ENCODE measurements at places on chromosomes 16 and 17.
A peak's percentile ranks its signal among the peaks of the same experiment; 100 is the strongest.

- DNase-seq, result no peak
Observed at GRCh38 chr16:54136276-54136625, 150.3 kb downstream of the IRX3 start.

- no peak for DNase-seq
Observed at GRCh38 chr17:57357830-57358430, 101.6 kb downstream of the MSI2 start.

DNA sequence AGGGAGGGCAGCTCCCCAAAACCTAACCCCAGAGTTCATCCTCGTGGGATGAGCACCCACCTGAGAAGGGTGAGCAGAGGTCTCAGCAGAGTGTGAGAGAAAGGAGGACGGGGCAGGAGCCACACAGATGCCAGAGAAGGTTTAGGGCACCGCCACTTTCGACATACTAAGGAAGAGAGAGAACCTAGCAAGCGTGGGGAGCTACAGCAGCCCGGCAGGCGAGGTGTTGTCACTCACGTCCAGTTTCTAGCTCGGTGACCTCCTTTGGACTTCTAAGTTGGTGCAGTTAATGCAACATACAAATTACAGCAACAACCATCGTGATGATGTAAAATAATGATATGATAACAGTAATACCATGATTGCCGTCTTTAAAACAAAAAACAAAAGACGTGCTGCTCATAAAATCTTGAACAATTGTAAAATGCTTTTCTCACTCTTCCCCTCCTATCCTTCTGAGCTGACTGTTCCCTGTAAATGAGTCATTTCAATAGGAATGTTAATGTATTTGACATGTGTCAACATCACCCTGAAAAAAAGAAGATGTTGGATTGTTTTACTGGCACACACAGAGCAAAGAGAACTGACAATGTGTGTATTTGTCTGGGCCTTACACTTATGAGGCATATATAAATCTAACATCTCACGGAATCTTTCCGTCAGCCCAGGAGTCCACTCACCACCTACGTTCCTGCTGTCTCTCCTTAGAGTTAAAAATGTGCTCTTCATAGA, 158.2 kb upstream of the MAF start:
- DNase-seq, result no peak

DNA sequence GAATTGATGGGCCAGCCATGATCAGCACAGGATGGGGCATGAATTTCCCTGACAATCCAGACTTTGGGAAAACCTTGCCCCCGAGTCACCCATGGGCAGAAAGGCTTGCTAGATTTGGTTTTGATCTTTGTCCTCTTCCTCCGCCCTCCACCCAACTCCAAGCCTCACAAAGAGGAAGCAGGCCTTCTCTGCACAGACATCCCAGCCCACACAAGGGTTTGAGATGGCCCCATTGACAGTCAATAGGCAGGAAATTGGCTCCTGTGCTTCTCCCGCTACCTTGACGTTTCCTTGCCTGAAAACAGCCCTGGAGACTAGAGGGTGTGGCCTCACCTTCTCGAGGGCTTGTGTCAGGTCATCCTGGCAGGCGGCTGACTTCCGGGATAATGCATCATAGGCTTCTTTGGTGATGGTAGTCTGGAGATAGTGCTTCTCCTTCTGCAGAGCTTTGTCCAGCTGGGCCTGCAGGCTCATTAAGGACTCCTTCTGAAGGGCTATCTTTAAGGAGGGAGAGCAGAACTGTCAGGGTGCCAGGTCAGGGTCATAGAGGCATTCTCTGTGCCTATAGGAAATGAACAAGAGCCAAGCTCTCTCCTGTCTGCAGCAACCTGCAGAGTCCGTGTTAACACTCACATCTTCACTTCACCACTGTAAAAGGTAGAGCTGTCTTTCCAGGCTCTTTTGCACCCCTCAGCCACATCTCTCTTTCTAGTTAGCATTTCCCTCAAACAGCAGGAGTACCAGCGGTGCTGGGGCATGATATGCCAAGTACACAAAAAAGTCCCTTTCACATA, 32.2 kb downstream of the DHX38 start:
- DNase-seq, result no peak

- no peak for DNase-seq
Observed at GRCh38 chr16:57867000-57867561, 64.8 kb upstream of the KIFC3 start.

DNA sequence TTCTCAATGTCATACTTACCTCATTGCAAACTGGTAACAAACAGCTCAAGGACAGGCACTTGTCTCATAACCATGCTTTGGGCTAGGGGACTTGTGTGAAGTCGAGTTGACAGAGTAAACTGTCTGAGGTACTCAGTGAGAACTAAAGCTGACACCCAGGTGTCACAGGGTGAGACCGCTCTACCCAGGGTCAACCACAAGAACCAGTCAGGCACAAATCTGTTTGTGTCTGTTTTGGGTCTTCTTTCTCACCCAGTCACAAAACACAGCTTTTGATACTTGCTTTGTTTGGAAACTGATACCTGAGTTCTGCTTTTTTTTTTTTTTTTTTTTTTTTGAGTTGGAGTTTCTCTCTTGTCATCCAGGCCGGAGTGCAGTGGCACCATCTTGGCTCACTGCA, 161.1 kb downstream of the STX8 start:
- no peak for DNase-seq

DNA sequence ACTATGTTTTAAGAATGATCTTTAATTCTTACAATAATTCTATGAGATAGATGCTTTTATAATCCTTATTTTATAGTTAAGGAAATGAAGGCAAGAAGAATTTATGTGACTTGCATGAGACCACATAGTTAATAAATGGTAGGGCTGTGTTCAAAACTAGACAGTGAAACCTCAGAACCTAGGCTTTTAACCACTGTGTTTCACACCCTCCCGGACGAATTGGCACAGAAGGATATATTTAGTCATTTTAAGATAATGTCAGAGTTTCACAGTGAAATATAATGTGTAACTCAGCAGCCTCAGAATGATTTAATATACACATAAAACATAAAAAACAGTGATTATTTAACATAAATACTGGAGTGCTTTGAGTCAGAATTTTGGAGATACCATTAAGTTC, 57.0 kb downstream of the NSRP1 start:
- DNase-seq, result no peak

- peak; percentile 30 for DNase-seq
Observed at GRCh38 chr16:57092786-57093411, 516 bp downstream of the CPNE2 start.

DNA sequence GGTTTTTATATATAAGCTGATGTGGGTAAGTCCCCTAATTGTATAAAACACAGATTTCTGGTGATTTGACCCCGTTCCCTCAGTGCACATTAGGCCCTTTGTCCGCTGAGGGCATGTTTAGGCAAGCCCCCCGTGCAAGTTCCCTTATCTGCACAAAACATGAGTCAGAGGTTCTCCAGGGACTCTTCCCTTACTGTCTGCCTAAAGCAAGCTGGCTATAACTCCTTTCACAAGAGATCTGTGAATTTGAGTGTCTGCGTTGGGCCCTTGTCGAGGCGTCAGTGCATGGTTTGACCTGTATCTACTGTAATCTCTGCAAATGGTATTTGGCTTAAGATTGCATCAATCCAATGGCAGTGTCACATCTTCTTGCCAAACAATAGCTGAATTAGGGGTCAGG, 712.8 kb downstream of the CDH8 start:
- DNase-seq, result no peak

DNA sequence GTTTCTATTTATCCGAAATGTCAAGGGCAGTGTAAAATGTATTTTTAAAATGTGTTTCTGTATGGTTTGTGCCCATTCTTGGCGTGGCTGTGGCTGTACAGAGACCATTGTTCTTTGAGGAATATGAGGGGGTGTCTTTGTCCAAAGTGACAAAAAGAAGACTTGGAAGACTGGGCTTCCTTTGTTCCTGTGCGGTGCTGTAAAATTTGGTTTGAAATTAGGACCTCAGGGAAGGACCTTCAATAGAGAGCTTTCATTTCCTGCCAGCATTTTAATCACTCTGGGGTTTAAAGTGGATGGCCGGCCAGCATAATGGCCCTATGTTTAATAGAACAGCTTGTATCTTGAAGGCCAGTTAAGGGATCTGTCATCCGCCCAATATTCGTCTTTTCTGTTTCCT, 190.1 kb upstream of the TBX2 start:
- DNase-seq, result no peak

DNA sequence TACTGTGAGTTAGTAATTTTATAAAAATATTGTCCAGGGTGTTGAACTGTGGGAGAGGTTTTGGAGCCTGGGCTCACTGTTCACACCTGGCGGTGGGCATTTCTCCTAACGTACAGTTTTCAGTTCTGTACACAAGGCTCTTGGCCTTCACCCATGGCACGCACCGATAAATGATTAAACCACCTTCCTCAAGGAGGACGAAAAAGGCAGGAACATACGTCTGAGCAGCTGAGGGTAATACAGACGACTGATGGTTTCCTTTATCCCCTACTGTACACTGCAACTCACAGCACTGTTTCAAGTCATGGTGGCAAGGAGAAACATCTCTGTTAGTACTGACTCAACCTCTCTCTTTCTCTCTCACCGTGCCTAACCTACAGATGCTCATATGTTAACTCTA, 1.4 kb upstream of the ST6GALNAC1 start:
- DNase-seq, result no peak

GRCh38 chr17:882827-883585, 96.6 kb downstream of the NXN start:
- DNase-seq, result no peak

GRCh38 chr16:55817236-55817912, 15.5 kb downstream of the CES1 start:
- no peak for DNase-seq

DNA sequence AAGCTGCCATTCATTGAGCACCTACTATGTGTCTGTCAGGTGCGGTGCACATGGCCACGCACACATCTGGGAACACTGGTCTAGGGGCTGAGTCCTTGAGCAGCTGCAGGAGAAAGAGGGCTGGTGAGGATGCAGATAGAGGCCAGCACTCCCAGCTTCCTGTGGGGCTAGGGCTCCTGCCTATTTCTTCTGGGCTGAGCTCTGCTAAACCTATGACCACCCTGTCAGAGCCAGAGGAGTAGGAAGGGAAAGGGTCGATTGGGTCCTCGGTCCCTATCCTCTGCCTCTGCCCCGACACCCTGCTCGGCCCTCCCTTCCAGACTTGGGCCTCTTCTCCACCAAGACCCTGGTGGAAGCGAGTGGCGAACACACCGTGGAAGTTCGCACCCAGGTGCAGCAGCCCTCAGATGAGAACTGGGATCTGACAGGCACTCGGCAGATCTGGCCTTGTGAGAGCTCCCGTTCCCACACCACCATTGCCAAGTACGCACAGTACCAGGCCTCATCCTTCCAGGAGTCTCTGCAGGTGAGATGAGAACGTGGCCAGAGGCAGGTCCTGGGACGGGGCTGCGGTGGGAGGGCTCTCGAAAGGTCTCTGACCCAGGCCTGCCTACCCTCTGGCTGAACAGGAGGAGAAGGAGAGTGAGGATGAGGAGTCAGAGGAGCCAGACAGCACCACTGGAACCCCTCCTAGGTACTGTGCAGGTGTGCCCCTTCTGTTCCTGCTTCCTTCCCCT, 4.0 kb upstream of the TMEM88 start:
- no peak for DNase-seq

GRCh38 chr16:21684199-21684598, 20.4 kb downstream of the OTOA start:
- DNase-seq, result peak; percentile 30

DNA sequence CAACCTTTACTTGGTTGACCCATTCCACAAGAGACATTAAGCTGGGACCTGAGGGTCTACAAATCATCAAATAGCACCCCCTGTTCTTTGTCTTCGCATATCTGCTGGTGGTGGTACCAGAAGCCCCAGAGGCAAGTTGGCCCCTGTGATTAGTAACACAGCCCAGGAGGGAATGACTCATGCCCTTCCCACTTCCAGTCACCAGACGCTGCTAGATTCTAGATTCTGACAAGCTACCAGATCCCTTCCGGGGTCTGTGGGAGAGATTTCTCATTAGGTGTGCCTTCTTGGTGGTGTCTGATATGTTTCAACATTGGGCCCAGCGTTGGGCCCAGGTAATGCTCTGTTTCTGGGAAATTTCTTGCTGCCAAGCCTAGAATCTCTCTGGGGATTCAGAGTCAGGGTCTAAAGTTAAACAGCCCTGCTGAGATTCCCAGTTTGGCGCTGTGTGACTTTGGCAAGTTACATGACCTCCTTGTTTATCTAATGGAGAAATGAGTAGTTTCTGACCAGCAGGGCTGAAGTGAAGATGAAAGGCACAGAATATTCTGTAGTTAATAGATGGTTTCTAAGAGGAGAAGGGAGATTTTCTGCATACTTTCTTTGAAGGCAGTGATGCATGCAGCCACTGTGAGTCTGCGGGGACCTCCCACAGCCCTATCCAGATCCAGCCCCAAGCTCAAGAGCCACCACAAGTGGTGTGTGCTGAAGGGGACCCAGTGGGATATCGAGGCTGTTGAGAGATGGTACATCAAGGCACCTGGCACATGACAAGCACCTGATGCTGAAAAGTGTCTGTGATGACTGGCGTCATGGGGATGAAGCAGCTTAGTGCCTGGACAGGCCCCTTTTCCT, 3.9 kb downstream of the TRPV2 start:
- peak; percentile 71 for DNase-seq

DNA sequence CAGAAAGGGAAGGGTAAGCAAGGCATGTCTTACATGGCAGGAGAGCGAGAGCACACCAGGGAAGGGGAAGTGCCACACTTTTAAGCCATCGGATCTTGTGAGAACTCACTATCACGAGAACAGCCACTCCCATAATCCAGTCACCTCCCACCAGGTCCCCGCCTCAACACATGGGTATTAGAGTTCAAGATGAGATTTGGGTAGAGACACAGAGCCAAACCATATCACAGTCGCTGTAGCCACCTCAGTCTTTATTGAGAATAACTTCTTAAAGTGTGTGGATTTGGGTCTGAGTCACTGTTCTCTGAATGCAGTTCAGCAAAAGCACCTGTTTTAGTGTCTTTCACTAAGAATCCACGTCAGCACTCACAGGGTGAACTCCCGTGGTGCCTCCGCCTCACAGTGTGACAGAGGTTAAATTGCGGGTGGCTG, 195.2 kb upstream of the CHMP6 start:
- no peak for DNase-seq

DNA sequence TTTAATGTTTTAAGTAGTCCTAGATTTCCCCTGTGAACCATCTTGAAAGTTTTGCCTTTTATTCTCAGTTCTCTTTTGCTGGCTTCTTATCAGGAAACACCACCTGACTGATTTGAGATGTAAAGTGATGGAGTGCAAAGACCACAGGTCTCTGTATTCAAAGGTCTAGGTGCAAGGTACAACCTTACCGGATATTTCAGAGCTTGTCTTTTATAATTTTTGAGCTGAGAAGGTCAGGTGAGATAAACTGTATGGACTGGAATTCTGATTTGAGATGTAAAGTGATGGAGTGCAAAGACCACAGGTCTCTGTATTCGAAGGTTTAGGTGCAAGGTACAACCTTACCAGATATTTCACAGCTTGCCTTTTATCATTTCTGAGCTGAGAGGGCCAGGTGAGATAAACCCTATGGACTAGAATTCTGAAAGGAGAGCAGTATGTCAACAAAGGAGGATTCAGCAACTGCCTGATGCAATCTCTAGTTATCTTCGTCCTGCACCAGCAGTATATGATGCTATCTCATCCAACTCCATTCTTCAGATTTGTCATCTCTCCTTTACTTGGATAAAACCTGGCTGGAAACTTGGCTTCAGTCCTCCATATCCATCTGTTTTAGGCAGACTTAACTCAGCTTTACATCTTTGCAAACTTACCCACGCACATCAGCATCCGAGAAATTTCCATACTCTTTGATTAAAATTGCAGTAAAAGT, 64.3 kb downstream of the CENPV start:
- DNase-seq, result no peak

- peak; percentile 54 for DNase-seq
Observed at GRCh38 chr16:71542377-71542776, 16.2 kb downstream of the CHST4 start.

GRCh38 chr16:1903220-1903574, 15.0 kb downstream of the HS3ST6 start:
- DNase-seq, result no peak
